ENCODE measurements at places on chromosomes 3 and 15.

DNA sequence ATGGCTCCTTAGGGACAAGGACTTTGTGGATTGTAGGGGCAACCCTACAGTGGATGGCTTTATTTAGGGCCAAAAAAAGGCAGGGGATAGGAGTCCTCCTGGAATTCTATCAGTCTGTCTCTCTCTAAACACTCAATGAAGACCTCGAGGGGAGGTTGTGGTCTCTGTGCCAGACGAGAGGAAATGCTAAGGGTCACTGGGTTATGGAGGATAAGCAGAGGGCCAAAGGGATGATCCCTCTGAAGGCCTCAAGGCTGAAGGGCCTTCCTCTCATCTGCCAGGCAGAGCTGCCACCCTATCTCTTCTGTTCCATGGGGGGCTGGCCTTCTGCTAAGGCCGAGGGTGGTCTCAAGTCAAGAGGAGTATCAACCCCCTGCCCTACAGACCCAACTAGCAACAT is 27.0 kb downstream of the PLXNB1 start:
- no peak for DNase-seq

- DNase-seq, result no peak
Measured at GRCh38 chr15:65819563-65819960, 27.5 kb upstream of the DENND4A start.

DNA sequence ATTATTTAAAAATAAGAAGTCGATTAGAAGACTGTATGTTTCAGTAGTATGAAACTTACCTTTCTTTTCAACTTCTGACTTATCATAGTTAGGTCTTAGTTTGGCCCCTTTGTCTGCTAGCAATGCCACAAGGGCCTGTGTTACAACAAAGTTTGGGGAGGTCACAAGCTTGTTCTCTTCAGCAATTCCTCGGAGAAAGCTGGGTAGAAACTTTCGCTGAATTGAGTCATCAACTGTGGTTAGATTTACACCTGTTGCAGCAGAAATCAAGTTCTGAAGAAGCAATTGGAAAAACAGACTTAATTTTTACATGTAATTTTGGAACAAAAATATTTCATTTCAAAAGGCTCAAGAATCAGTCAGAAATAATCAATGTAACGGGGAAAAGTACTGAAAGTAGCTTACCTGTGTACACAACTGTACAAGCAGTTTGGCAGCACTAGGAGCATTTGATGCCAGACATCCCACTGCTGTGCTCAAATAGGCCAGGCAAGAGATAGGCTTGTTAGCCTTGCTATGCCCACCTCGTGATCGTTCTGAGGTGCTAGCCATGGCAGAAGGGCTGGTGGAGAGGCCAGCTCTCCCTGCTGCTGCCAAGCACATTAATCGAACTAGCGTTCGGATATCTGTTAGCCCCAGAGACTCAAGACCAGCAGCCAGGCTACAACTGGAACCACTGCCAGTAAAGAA is 58.6 kb downstream of the FBXL22 start:
- no peak for DNase-seq

DNA sequence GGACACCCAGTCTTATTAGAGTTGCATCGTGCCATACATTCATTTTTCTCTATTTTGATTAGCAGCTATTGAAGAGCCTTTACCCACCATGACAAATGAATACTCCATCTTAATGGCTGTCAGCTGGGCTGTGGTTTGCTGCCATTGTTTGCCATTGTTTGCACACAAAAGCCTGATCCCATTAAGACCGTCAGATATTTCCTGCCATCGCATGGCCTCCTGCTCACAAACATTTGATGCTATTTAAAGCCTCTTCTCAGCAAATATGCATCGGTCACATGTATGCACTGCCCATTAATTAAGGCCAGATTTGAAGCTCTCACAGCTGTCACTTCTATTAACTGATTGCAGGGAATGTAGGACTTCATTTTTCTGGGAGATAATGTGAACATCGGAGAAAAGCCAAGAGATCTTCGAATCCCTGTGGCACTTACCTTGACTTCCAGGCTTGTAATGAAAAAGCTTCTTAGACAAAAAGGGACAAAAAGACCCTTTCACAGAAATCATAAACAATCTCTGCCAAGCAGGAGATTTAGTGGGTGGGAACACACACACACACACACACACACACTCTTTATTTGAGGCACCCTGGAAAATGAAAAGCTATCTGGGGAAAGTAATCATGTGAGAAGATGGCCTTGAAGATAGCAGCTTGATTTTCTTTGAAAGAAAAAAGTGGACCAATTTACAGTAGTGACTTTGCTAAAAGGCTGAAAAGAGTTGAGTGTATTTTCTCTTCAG is 175.4 kb upstream of the NR2E3 start:
- DNase-seq, result no peak

- DNase-seq, result no peak
Measured at GRCh38 chr15:36371509-36371908, 207.9 kb upstream of the CDIN1 start.

GRCh38 chr3:37709946-37710640 is 151.6 kb upstream of the CTDSPL start:
- no peak for DNase-seq

DNA sequence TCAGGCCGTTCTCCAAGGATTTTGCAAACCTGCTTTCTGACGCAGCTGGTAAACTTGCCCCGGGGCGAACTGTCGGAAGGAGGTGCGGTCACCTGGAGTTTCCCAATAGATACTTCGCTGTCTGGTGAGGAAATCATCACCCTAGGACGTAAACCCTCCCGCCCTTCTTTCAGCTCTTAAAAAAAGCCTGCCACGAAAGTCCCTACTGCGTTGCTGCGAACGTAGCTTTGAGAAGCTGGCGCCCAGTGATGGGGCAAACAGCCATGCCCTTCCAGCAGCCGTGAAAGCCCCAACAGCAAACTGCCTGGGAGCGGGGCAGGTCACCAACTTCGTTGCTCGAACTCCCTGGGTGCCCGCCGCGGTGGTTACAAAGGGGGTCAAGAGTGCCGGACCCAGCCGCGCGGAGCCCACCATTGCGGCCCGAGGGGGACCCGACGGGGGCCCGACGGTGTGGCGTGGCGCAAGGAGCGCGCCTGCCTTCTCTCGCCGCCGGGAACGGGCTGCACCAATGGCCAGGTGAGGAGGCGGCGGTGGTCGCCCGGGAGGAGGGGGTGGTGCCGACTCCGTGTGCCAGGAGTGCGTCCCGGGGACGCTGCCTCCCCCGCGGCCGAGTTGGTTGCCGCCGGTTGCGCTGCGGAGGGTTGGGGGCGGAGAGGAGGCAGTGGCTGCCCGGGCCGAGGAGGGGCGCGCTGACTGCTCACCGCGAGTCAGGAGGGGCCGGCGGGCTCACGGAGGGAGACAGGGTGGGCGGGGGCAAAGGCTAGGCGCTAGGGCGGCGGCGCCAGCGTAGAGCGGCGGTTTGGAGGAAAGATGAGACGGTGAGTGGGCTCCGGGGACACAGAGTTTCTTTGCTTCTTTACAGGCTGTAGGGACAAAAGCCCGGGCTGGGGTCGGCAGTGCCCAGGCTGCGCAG is at the start of gene PHLDB2:
Gene PHLDB2 (plus strand): TSS at position 205 of the 913 bp plus-strand sequence. CDS start 24,813 bp downstream, outside the sequence.
- DNase-seq, result peak; percentile 70

- DNase-seq, result no peak
Measured at GRCh38 chr15:37080261-37080921, 20.0 kb downstream of the MEIS2 start.

GRCh38 chr15:43948691-43949325 is 122.0 kb downstream of the WDR76 start:
- DNase-seq, result no peak

GRCh38 chr3:77303955-77304699 is 264.2 kb downstream of the ROBO2 start:
- no peak for DNase-seq

DNA sequence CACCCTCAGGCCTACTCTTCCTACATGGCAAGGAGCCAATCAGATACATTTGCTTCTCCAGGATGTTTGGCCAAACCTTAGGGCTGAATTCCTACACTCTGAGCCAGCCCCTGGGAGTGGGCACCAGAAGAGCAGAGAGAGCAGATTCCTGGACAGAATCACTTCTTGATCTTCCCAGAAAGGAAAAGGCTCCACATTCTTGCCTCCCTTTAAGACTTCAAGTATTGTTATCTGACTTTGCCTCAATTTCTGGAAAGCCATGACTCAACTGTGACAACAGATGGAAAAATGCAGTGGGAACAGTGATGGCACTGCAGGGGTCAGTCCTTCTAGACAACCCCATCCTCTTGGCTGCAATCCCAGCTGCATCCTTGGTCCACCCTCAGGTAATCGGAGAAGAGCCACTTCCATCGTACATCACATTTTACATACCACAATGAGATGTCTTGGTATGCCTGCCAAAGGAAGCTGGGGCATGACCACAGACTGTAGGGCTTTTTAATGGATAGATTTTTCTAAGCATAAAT is 21.0 kb downstream of the SLCO2A1 start:
- DNase-seq, result peak; percentile 30

- no peak for DNase-seq
Measured at GRCh38 chr15:73626072-73626471, 7.1 kb downstream of the NPTN start.

DNA sequence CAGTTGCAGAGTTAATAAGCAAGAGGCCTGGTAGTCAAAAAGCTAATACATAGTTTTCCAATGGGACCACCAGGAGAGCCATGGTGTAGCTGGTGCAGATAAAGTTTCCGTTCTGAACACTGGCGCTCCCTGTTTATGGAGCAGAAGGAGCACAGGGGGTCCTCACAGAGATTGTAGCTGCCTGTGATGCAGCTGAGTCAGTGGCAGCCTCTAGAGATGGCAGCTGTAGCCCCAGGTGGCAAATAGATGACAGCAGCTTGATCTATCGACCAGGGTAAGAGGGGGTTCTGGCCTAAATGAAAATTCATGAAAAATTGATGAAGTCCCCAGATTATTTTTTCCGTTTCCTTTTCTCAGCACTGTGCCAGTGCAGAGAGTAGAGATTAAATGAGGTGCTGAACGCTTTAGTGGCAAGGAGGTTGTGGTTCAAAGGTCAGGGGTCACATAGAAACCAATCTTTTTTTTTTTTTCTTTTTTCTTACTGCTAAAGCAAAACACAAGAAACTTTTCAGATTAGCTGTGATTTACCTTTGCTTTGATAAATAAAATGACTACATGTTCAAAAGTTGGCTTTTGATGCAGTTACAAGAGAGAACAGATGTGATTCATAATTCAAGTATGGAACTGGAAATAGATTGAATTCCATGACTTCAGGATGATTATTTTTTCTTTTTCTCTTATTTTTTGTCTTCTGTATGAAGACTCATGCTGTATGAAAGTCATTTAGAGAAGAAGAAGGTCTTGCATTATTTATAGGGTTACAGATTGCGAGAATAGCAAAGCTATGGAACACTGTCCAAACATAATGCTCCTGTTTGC is 63.3 kb downstream of the ROBO2 start:
- DNase-seq, result no peak

DNA sequence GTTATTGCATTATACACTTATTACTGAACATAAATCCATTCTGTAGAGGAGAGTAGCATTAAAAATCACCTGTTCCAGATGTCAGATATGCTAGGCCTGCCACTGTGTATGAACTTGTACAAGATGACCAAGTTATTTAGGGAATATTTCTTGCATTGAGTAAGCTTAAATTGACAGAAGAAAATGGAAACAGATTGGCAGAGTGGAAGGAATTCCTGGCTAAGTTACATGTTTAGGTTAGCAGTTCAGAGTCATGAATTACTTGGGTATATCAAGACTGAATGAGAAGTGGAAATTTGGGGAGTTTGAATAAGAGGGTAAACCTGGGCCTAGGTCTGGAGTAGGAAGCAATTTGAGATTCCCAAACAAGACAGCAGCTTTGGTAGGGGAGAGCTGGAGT is 44.6 kb downstream of the ARHGAP31 start:
- no peak for DNase-seq

GRCh38 chr3:104816008-104816407 is 550.7 kb upstream of the ALCAM start:
- no peak for DNase-seq

DNA sequence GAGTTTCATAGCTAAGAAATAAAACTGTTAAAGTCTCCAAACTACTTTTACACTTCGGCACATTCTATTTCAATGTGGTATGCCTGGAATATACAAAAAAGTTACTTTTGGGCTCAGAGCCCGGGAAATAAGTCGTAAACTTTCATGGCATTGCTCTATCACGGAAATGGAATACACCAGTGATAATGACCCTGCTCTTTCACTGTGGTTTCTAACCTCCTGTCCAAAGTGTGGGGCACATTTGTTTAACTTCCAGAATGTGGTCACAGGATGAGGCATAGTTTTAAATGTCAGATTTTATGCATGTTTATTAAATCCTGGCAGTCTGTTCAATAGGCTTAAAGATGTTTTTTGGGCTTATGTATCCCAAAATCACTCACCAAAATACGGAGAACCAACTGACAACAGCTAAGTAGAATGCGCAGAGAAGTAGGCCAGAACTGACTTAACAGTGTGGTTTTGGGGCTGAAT is 5.1 kb downstream of the CXCR6 start:
- peak; percentile 48 for DNase-seq

- no peak for DNase-seq
Measured at GRCh38 chr3:100289339-100289738, 28.5 kb downstream of the TBC1D23 start.

DNA sequence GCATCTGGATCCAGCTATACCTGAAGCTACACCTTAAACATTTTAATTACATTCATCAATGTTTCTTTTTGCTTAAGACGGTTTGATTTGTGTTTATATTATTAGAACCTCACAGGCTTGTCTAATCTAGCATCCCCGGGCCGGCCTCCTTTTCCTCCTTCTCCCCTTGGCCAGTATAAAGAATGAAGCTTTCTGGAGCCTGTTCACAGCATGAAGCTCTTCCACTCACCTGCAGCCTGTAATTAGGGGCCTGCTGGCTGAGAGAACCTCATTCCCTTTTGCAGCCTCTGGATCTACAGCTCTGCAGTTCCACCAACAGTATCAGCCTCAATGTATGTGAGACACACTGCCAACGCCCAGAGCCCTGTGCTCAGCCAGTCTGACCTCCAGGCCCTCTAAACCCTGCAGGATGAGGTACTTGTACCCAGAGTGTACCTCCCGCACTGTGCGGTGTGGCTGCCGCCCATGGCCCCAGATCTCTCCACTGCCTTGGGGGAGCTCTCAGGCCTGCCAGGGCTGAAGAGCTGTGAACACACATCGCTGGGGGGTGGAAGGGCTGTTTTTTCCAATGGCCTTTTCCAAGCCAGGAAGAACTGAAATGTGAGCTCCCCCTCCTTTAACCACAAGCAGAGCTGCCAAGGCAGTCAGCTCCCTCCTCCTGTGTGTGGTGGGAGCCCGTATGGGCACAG is 114.7 kb upstream of the ALDH1A3 start:
- DNase-seq, result no peak

DNA sequence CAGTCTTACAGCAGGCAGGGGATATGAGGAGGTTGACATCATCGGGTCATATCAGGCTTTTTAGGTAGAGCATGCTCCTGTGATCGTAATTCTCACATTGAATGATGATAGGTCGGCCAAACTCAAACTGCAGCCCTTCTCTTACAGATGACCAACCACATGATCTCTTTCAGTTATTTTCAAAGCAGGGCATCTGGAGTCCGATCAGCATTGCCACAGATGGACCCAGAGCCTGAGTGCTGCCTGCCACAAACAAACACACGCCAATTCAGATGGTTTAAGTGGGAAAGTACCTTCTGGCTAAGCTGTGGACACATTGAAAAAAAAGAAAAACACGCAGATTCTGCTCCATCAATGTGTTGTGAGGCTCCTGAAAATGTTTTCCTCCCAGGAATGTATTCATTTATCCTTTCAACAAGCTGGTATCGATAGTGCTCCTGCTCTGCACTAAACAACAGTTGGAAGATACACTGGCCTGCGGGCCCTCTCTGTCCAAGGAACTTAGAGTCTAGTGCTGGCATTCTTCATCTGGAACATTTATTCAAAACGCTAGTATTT is 31.2 kb downstream of the ARPP21 start:
- DNase-seq, result no peak

- no peak for DNase-seq
Measured at GRCh38 chr3:148204131-148204530, 493.6 kb upstream of the AGTR1 start.

All from amniotic stem cell (primary cell).